Activated CD8-positive, alpha-beta T cell treated with anti-CD3 and anti-CD28 coated beads for 36 hours (primary cell): ENCODE measurements at places on chromosomes 13 and 19. TPM values are rescaled to one million over a fixed set of nuclear protein-coding genes. Genes with fewer than 3 reads are reported as not detected.

Gene UHRF1
- 173 TPM for total RNA-seq

Gene LYL1
- 4.8 TPM for total RNA-seq

Gene PSG11
- not detected for total RNA-seq

Gene ONECUT3
- total RNA-seq, result not detected

Gene SLC25A30
- total RNA-seq, result 21.2 TPM

Gene GPR4
- total RNA-seq, result not detected

Gene CAPN12
- total RNA-seq, result 22.7 TPM

DNA sequence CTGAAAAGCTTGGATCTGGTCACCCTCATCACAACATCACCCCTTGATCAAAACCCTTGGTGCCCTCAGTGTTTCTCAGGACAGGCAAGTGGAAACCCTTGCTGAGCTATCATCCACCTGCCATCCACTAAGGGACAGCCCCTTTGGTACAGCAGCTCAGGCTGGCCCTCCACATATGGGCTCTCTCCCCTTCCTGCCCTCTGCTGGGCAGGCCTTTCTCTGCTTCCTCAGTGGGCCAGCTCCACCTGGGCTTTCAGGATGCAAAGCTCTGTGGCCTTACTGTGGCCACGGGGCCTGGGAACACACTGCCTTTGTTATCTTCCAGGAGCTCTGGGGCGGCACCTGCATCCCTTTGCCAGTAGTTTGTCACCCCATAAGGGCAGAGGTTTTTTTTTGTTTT lies 4.9 kb downstream of the SUGP1 start:
- H3K4me1 ChIP-seq, result peaks cover 24% of the 10 kb centered on the region
- no peak overlapping the region for H3K4me3 ChIP-seq
- no peaks in the 10 kb centered on the region for H3K27me3 ChIP-seq
- H3K36me3 ChIP-seq, result peaks cover 13% of the 10 kb centered on the region

GRCh38 chr19:1360126-1360817 lies 23.4 kb upstream of the NDUFS7 start:
- no peak overlapping the region for H3K27ac ChIP-seq
- H3K4me1 ChIP-seq, result peaks cover 45% of the 10 kb centered on the region
- no peaks in the 10 kb centered on the region for H3K27me3 ChIP-seq

GRCh38 chr13:32415019-32415418 lies 12.9 kb downstream of the N4BP2L1 start:
- H3K27ac ChIP-seq, result no peak overlapping the region
- no peaks in the 10 kb centered on the region for H3K27me3 ChIP-seq
- peaks cover 14% of the 10 kb centered on the region for H3K4me1 ChIP-seq
- peaks cover 28% of the 10 kb centered on the region for H3K36me3 ChIP-seq
- peak; percentile 49 for DNase-seq

GRCh38 chr19:39408392-39409207 lies 2.0 kb downstream of the ZFP36 start:
- peak overlapping the region; percentile 79 for H3K4me3 ChIP-seq
- H3K27me3 ChIP-seq, result peaks cover 2% of the 10 kb centered on the region
- peak overlapping the region; percentile 93 for H3K27ac ChIP-seq

- DNase-seq, result no peak
- H3K27me3 ChIP-seq, result no peaks in the 10 kb centered on the region
- H3K36me3 ChIP-seq, result no peaks in the 10 kb centered on the region
These were observed 2448.7 kb upstream of the PCDH20 start for GRCh38 chr13:63864171-63864902.

- H3K36me3 ChIP-seq, result no peaks in the 10 kb centered on the region
- H3K27ac ChIP-seq, result no peak overlapping the region
- DNase-seq, result no peak
- H3K4me3 ChIP-seq, result no peak overlapping the region
These were observed 208.9 kb upstream of the SOX1 start for GRCh38 chr13:111857846-111858560.

- no peak for DNase-seq
- peaks cover 4% of the 10 kb centered on the region for H3K27me3 ChIP-seq
- H3K36me3 ChIP-seq, result no peaks in the 10 kb centered on the region
- H3K4me3 ChIP-seq, result peak within 1 kb of the TSS; percentile 41
- peaks cover 46% of the 10 kb centered on the region for H3K4me1 ChIP-seq
These were observed at the start of gene B3GNT3 for GRCh38 chr19:17794731-17795494. TSS of gene B3GNT3 (plus strand) at chr19:17795138. CDS start at chr19:17807808, 12,670 bp downstream.

DNA sequence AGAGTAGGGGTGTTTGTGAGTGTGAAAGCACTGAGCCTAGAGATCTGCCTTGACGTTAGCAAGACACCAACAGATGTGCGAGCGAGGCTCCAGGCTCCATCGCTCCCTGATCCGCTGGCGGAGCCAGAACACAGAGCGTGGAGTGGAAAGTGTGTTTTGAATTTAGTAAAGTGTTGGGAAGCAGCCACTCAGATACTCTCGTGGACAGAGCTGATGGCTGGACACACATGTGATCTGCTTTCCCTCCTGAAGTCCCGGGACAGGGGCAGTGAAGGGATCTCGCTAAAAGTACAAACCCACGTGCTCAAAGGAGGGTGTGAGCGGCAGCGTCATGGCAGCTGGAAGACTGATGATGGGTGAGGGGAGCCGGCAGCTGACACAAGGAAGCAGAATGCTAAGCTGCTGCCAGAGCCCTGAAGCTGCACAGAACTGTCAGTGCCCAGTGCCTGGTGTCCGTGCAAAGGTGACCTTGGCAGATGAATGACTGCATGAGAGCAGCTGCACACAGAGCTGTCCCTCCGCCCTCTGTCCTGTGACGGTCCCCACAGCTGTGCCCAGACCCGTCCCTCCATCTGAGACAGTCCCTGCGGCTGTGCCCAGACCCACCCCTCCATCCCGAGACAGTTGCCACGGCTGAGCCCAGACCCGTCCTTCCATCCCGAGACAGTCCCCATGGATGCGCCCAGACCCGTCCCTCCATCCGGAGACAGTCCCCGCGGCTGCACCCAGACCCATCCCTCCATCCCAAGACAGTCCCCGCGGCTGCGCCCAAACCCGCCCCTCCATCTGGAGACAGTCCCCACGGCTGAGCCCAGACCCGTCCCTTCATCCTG lies 29.6 kb upstream of the TMEM255B start:
- DNase-seq, result no peak
- H3K27me3 ChIP-seq, result peaks cover 6% of the 10 kb centered on the region
- no peak overlapping the region for H3K4me3 ChIP-seq
- H3K36me3 ChIP-seq, result no peaks in the 10 kb centered on the region

- DNase-seq, result no peak
- no peaks in the 10 kb centered on the region for H3K27me3 ChIP-seq
- H3K36me3 ChIP-seq, result peaks cover 3% of the 10 kb centered on the region
- peaks cover 23% of the 10 kb centered on the region for H3K4me1 ChIP-seq
These were observed 15.2 kb downstream of the LNX2 start for GRCh38 chr13:27605099-27605498.

GRCh38 chr13:91141543-91142061 lies 205.9 kb upstream of the MIR17HG start:
- no peak overlapping the region for H3K4me3 ChIP-seq
- no peaks in the 10 kb centered on the region for H3K4me1 ChIP-seq
- no peak overlapping the region for H3K27ac ChIP-seq
- H3K27me3 ChIP-seq, result peaks cover 2% of the 10 kb centered on the region

- no peak for DNase-seq
- H3K36me3 ChIP-seq, result peaks cover 6% of the 10 kb centered on the region
- H3K27ac ChIP-seq, result peak overlapping the region; percentile 77
- no peaks in the 10 kb centered on the region for H3K27me3 ChIP-seq
- H3K4me1 ChIP-seq, result peaks cover 59% of the 10 kb centered on the region
These were observed 21.5 kb downstream of the PIN1 start for GRCh38 chr19:9856609-9857008.

- DNase-seq, result no peak
- no peak overlapping the region for H3K27ac ChIP-seq
- H3K36me3 ChIP-seq, result peaks cover 7% of the 10 kb centered on the region
- peaks cover 8% of the 10 kb centered on the region for H3K4me1 ChIP-seq
- no peaks in the 10 kb centered on the region for H3K27me3 ChIP-seq
- H3K4me3 ChIP-seq, result no peak overlapping the region
These were observed 92.1 kb downstream of the ATP11A start for GRCh38 chr13:112781881-112782361.

- peak overlapping the region; percentile 78 for H3K4me3 ChIP-seq
- H3K36me3 ChIP-seq, result no peaks in the 10 kb centered on the region
- H3K27me3 ChIP-seq, result peaks cover 61% of the 10 kb centered on the region
- peaks cover 14% of the 10 kb centered on the region for H3K4me1 ChIP-seq
- peak; percentile 29 for DNase-seq
These were observed 599 bp upstream of the ARHGEF7 start for GRCh38 chr13:111114362-111115060.

DNA sequence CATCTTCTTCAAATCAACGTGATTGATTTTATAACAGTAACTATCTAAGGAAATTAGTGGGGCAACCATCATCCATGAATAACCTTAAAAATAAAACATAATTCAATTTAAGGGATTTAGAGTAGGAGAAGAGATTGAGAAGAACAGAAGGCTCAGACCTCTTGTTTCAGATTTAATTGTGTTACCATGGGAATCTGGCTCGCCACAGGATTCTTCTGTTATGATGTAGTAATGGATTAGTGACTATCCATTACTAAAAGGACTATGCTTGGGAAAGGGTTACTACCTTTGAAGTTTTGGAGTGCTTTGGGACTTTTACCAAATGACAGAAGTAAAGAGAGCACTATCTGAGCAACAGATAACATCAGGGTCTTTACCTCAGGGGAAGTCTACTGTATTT lies 13.2 kb downstream of the FREM2 start:
- DNase-seq, result no peak
- H3K27me3 ChIP-seq, result no peaks in the 10 kb centered on the region
- H3K27ac ChIP-seq, result no peak overlapping the region
- no peaks in the 10 kb centered on the region for H3K36me3 ChIP-seq
- H3K4me1 ChIP-seq, result no peaks in the 10 kb centered on the region

DNA sequence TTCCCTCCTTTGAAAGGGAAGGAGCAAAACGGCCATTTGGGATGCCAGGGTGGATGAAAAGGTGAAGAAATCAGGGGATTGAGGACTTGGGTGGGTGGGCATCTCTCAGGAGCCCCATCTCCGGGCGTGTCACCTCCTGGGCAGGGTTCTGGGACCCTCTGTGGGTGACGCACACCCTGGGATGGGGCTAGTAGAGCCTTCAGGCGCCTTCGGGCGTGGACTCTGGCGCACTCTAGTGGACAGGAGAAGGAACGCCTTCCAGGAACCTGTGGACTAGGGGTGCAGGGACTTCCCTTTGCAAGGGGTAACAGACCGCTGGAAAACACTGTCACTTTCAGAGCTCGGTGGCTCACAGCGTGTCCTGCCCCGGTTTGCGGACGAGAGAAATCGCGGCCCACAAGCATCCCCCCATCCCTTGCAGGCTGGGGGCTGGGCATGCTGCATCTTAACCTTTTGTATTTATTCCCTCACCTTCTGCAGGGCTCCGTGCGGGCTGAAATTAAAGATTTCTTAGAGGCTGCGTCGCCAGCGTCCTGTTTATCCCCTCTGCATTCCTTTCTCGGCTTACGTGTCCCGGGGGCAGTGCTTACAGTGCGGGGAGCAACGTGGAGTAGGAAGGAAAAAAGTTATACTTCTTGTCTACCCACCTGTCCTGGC lies 15.2 kb upstream of the S1PR4 start:
- H3K27me3 ChIP-seq, result no peaks in the 10 kb centered on the region
- H3K36me3 ChIP-seq, result peaks cover 23% of the 10 kb centered on the region
- peak; percentile 74 for DNase-seq
- H3K27ac ChIP-seq, result no peak overlapping the region
- H3K4me1 ChIP-seq, result peaks cover 18% of the 10 kb centered on the region

GRCh38 chr13:102399791-102400674 lies 1.8 kb downstream of the FGF14 start:
- H3K4me3 ChIP-seq, result peak overlapping the region; percentile 8
- H3K4me1 ChIP-seq, result peaks cover 32% of the 10 kb centered on the region
- H3K36me3 ChIP-seq, result no peaks in the 10 kb centered on the region
- no peak overlapping the region for H3K27ac ChIP-seq
- peaks cover 42% of the 10 kb centered on the region for H3K27me3 ChIP-seq

GRCh38 chr13:113087923-113088690 lies 17.5 kb upstream of the F7 start:
- H3K36me3 ChIP-seq, result no peaks in the 10 kb centered on the region
- no peak overlapping the region for H3K4me3 ChIP-seq
- H3K4me1 ChIP-seq, result no peaks in the 10 kb centered on the region
- no peak for DNase-seq

DNA sequence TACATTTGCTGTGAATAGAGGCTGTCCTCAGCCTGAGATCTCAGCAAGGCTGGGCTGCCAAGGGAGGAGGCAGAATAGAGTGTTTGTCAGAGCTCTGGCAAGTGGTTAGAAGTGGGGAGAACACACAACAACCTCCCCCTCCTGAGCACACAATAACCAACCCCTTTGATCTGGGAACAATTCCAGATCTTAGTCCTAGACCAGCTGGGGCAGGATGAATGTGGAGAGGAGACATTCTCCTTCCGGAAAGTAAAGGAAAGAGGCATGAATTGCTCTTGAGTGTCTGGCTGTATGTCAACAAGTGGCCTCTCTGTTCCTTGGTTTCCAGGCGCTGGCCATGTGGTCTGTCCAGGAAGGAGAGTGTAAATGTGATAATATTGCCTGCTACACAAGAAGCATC lies 114.9 kb upstream of the TMTC4 start:
- no peak overlapping the region for H3K27ac ChIP-seq
- H3K4me3 ChIP-seq, result no peak overlapping the region
- DNase-seq, result no peak
- H3K4me1 ChIP-seq, result no peaks in the 10 kb centered on the region

- H3K4me1 ChIP-seq, result no peaks in the 10 kb centered on the region
- no peak overlapping the region for H3K27ac ChIP-seq
These were observed 114.1 kb downstream of the DACH1 start for GRCh38 chr13:71752775-71753513.

DNA sequence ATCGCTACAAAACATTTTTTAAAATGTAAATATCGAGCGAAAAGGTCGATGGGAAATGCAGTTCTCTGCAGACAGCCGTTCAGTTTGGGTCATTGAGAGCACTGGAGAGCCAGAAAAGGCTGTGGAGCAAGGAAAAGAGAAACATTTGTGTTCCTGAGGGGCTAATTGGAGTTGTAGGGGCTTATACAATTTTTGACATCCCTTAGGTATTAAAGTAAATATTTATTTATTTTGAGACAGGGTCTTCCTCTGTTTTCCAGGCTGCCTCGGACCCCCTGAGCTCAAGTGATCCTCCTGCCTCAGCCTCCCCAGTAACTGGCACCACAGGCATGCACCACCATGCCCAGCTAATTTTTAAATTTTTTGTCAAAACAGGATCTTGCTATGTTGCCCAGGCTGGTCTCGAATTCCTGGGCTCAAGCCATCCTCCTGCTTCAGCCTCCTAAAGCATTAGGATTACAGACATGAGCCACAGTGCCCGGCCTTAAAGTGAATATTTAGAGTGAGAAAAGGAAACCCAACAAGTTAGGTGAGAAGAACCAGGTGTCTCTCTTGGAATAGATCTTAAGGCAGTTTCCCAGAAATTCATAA lies 825 bp upstream of the YIF1B start:
- peaks cover 46% of the 10 kb centered on the region for H3K4me1 ChIP-seq
- H3K4me3 ChIP-seq, result peak overlapping the region; percentile 95
- no peaks in the 10 kb centered on the region for H3K27me3 ChIP-seq

- no peak for DNase-seq
- no peak overlapping the region for H3K4me3 ChIP-seq
- H3K27ac ChIP-seq, result no peak overlapping the region
- peaks cover 11% of the 10 kb centered on the region for H3K36me3 ChIP-seq
- no peaks in the 10 kb centered on the region for H3K27me3 ChIP-seq
These were observed 11.3 kb downstream of the MYO9B start for GRCh38 chr19:17086834-17087233.
